ENCODE measurements at places on chromosomes 6 and 20. TPM values are rescaled to one million over a fixed set of nuclear protein-coding genes. Genes with fewer than 3 reads are reported as not detected.

DNA sequence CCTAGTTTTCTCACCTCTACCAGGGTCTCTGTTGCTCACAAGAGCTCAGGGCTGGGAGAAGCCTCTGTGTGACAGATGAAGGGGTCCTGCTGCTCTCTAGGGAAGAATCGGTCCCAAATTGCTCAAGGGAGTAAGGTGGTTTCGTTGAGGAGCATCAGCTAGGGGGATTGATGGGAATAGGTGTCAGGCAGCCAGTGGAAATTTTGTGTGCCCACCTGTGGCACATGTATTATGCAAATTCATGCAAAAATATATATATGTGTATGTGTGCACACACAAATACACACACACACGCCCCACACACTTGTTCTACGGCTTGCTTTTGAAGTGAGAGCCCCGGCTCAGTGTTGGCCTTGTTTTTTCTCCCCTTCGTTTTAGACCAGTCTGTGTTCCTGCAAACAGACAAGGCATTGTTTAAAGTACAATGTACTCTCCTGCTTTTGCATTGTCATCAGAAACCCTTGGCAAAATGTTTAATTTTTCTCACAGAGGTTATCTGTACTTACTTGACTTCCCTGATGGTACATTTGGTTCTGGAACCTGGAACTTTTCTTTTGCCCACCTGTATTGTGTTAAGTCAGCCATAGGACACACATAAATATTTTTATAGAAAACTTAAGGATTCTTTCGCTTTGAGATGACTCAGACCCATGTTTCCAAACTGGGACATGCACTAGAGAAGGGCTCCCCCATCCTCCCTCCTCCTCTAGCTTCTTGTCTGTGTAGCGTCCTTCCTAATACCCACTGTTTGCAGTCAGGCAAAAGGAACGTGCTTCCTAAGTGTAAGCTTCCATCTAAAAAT lies 26.7 kb downstream of the FOXO3 start:
- no peak for DNase-seq

Gene BMP6
- total RNA-seq, result 2.1 TPM

DNA sequence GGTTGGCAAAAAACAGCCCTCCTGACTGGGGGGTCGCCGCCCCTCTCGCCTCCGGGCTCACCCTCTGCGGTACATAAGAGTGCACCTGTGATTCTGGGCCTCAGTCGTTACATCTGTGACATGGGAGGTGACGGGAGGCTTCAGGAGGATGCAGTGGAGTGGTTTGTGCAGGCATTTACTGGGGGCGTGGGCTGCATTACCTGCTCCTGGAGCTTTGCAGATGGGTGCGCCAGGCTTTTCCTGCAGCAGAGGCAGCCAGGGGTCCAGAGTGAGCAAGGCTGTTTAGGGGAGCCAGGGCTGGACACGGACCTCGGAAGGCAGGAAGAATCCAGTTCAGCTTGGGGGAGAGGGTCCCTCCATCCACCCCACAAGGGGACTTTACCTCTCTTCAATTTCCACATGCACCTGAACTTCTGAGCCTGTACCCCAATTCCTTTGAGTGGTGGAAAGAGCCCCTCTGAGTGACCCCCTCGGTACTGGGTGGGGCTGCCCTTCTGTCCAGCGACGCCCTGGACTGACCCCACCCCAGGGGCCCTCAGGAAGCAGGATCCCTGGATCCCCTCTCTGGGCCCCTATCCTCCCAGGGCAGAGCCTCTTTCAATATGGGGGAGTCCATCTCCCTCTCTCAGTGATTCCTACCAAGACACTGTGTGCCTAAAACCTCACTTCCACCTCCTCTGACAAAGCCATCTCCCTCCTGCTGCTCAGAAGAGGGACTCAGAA lies 134.0 kb downstream of the TAF4 start:
- DNase-seq, result no peak

Gene IL17A
- not detected for total RNA-seq

GRCh38 chr20:19249106-19249879 lies 36.9 kb downstream of the SLC24A3 start:
- DNase-seq, result peak; percentile 19

DNA sequence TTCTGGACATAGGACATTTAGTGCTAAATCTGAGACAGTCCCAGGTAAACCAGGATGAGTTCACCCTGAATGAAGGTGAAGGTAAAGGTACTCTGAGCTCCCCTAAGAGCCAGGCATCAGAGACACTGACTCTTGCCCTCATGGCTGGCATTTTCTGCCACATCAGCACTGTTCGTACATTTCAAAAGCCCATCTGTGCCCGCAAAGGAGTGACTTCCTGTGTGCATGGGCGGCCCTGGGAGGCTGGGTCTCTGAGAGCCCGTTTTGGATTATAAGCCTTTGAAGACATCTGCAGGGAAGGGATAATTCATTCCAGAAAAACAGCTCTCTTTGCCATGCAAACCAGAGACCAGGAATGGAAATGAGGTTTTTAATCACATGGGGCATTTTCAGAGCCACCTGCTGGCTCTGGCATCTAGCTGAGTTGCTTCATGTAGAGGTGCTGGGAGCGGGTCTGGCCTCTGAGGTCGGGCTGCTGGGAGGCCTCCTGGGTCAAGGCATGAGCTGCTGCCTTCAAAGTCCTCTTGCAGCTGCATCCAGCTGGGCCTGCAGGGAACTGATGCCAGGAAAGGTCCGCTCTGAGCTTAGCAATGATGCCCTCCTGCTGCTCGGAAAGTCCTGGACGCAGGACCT lies 348.3 kb downstream of the DHX35 start:
- DNase-seq, result no peak

DNA sequence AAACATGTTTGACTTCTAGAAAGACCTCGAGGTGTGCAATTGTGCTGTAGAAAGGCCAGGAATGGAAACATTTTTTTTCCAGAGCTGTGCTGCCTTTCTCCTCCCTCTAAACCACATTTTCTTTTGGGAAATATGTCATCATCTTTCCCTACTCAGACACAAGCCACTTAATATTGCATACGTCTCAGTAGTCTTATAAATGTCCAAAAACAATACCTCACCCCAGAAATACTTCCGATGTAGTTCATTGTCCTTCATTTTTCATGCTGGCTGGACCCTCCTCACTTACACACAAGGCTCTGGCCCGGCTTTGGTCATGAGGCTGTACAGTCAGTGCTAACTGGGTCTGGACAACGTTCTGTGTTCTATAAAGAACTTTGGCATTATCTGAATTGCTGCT lies 126.4 kb downstream of the SCML4 start:
- DNase-seq, result no peak

DNA sequence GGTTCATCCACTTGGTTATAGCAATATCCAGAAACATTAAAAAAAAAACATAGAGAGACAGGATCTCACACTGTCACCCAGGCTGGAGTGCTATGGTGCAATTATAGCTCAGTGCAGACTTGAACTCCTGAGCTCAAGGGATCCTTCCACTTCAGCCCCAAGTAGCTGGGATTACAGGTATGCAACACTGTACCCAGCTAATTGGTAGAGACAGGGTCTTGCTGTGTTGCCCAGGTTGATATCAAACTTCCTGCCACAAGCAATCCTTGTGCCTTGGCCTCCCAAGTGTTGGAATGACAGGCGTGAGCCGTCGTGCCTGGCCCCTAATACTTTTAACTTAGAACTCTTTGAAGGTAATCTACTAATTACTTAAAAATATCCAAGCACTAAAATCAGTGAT lies 818 bp upstream of the SLC17A1 start:
- DNase-seq, result no peak

DNA sequence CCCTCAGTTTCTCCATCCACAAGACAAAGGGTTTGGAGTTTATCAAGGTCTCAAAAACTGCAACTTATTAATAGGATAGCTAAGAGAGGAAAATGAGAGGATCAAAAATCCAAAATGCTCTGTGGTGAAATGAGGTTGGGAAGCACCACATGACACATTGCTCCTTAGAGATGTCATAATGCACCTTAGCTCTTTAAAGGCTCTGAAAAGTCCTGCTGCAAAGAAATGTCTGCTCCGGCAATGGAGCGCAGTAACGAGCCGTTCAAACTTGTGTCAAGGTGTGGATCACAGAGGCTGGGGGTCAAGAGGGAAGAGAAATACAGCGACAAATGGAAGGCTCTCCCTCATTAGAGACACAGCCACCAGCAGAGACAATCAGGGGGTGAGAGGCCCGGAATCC lies 53.1 kb downstream of the BMP7 start:
- DNase-seq, result no peak

DNA sequence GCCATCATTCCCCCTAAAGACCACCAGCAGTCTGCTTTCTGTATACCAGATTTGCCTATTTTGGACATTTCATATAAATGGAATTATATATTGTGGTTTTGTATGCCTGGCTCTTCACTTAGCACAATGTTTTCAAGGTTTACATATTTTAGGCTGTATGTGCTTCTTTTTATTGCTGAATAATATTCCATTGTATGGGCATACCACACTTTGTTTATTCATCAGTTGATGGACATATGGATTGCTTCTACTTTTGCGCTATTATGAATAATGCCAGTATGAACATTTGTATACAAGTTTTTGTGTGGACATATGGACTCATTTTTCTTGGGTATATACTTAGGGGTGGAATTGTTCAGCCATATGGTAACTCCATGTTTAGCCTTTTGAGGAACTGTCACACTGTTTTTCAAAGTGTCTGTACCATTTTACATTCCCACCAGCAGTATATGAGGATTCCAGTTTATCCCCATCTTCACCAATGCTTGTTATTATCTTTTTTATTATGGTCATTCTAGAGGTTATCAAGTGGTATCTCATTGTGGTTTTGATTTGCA lies 12.7 kb downstream of the L3MBTL1 start:
- no peak for DNase-seq

DNA sequence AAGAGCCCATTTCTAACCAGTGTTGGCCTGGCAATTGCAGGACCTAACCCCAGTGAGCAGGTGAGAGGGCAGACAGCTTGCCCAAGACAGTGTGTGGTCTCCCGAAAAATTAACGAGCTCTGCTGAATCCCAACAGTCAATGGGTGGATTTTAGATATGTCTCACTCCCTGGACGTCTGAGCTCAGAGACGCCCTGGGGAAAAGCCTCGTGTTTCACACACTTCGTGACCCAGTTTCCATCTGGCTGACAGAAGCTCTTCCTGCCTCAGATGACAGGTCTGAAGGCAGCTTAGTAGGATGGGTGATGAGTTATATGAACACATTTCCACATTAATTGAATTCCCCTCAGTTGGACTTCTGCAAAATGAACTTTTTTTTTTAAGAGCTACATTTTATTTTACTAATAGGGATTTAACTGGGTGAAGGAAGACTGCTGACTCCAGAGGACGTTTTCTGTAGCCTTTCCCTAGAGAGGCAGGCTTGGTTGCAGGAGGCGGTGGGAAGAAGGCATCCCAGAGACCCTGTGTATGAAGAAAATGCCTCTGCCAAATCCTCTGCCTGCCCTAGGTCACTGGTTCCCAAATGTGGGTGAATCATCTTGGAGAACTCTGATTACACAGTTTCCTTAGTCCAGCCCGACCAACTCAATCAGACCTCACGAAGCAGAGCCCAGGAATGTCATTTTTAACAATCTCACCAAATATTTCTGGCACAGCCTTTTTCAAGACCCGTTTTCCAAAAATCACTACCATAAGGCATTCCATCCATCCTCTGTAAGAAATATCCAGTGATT lies 71.7 kb upstream of the LY86 start:
- no peak for DNase-seq

DNA sequence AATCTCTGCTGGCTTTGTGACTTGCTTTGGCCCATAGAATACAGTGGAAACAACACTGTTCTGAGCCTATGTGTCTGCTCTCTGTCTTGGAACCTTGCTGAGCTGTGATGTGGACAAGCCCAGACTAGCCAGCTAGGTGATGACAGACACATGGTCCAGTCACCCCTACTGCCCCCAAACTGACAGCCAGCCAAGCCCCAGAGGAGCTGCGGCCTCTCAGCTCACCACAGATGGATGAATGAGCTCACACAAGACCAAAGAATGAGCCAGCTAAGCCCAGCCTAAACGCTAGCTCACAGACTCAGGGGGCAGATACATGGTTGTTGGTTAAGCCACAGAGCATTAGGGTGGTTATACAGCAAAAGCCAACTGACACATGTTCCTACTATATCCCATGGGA lies 4.1 kb downstream of the AARS2 start:
- no peak for DNase-seq

Gene MPIG6B
- 0.19 TPM for total RNA-seq

Gene CST2
- not detected for total RNA-seq

Gene PROKR2
- total RNA-seq, result not detected

Gene DYNLT2
- 1.4 TPM for total RNA-seq

Gene OR12D3
- not detected for total RNA-seq

- no peak for DNase-seq
Measured at GRCh38 chr6:78483553-78484197, 383.7 kb upstream of the IRAK1BP1 start.

Gene LY6G5B
- total RNA-seq, result 4.4 TPM

- DNase-seq, result no peak
Measured at GRCh38 chr6:12523726-12524125, 192.8 kb upstream of the PHACTR1 start.

DNA sequence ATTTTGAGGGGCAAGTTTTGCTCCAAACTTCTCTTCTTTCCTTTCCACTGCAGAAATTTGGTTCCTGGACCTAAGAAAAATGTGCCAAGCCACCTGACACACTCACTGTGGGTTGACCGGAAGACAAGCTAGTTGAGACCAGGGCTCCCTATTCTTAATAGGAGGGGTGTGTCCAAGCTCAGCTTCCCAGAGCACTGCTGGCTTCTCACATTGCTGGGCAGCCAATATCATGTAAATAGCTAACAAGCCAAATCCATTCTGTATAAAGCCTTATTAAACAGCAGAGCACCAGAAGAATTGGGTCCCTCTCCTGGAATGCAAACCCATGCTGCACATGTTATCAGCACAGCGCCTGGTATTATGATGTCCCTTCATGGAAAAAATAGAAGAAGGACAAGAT lies 17.0 kb upstream of the SAMD3 start:
- DNase-seq, result no peak

DNA sequence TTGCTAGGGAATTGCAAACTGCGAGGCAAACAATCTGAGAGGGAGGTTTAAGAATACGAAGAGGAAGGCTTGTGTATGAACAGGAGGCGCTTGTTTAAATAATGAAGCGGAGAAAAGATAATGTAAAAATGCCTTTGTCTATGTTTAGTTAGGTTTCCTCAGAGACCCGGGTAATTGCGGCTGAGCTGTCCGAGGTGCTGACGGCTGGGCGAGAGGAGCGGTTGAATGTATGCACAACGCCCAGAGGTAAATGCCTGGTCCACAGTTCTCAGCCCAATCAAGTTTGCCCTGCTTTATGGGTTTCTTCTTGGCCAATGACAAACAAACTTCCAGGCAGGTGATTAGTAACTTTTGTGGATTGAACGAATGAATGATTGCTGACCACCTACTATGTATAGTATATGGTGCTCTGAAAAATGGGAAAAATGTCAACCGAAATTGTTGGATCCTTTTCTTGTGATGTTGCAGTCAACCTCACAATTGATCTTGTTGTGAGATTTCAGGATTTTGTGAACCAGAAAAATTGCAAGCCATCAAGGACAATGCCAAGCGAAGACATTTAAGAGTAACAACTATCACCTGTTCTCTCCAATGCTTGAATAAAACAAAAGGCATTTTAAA lies 38.3 kb upstream of the SLC32A1 start:
- DNase-seq, result peak; percentile 38

Gene TRIM40
- total RNA-seq, result 17.0 TPM

Gene JPH2
- 1.3 TPM for total RNA-seq

GRCh38 chr6:138258991-138259390 lies 40.7 kb upstream of the PBOV1 start:
- DNase-seq, result no peak

Gene VNN1
- 6.4 TPM for total RNA-seq

Gene SLC35D3
- 0.15 TPM for total RNA-seq

- DNase-seq, result peak; percentile 82
Measured at GRCh38 chr6:106974336-106974998, at the start of gene CD24. Gene CD24, minus strand, starts transcription at chr6:106974729. Its CDS starts 83 bp downstream, at chr6:106974646.
